ENCODE measurements at places on chromosomes 5 and 9.

GRCh38 chr5:179806250-179807048, at the start of gene MGAT4B:
Gene MGAT4B (minus strand): TSS chr5:179806866. CDS start chr5:179806583, 283 bp downstream.
- peak; percentile 70 for DNase-seq

DNA sequence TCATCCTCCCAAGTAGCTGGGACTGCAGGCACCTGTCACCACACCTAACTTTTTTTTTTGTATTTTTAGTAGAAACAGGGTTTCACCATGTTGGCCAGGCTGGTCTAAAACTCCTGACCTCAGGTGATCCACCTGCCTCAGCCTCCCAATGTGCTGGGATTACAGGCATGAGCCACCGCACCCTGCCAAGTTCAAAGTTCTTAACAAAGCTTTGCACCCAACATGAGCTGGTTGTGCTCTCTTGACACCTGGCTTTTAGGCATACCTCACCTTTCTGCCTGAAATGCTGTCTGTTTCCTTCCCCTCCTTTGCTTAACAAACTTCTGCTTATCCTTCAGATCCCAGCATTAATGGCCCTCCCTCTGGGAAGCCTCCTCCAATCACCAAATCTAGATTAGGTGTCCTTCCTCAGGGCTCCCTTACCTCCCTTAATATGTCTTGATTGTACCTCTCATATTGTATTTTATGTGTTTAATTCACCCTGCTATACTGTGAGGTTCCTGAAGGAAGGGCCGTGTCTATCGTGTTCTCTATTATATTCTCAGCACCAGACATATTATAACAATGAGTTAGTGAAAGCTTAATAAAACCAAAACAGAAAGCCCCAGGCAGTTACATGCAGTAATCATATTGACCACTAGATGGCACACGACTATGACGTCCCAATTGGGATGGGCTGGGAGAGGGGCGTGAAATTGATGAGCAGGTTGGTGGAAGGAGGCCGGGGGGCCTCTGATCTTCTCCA, 62.9 kb upstream of the PPARGC1B start:
- no peak for DNase-seq

GRCh38 chr9:29214154-29214689, 1640.9 kb upstream of the C9orf72 start:
- peak; percentile 97 for DNase-seq

GRCh38 chr9:120538339-120538738, 41.6 kb downstream of the CDK5RAP2 start:
- no peak for DNase-seq

GRCh38 chr9:81829195-81829882, 98.9 kb upstream of the SPATA31D4 start:
- DNase-seq: no peak

DNA sequence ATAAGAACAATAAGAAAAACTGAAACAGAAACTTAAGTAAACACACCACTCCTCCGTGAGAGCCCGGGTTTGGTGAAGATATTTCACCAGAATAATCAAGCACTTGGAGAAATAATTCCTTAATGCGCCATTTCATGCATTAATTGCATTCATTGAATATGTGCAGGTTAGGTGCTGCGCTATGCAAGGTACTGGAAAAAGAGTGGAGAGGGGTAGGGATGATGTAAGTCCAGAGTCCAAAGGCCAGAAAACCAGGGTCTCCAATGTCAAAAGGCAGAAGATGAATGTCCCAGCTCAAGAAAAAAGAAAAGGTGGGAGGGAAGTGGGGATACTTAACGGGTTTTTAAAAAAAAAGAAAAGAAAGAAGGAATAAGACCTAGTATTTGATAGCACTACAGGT, 669 bp upstream of the ZFP37 start:
- no peak for DNase-seq

DNA sequence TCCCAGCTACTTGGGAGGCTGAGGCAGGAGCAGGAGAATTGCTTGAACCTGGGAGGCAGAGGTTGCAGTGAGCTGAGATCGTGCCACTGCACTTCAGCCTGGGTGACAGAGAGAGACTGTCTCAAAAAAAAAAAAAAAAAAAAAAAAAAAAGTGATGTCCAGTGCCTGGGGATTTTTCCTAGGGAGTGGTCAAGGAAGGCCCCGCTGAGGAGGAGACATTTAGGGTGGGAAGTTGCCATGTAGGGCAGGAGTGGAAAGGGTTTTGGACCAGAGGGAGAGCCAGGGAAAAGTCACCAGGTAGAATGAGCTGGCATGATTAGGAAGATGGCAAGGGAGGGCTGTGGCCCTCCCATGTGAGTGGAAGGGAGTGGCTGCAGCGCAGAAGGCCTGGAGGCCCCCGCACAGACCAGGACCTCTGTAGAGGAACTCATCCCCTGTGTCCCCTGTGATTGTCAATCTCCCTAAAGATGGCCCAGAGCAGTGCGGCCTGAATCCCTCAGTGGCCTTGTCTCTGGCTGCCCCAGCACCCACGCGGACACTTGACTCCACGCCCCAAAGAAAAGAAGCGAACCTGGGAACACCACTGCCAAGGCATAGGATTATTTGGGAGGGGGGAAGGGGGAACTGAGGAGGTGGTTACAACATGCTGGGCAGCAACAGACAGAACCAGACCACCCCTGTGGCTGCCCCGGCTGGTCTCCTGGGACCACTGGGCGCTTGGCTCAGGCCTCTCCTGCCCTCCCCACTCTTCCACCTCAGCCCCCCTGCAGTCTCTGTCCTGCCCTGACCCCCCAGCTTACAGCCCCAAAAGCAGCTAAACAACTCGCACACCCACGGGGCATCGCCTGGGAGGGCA, 2.6 kb upstream of the SQSTM1 start:
- DNase-seq: no peak

GRCh38 chr9:12923468-12924009, 148.7 kb downstream of the LURAP1L start:
- DNase-seq: no peak

GRCh38 chr9:137494550-137495351, 35.6 kb upstream of the NSMF start:
- DNase-seq: no peak

DNA sequence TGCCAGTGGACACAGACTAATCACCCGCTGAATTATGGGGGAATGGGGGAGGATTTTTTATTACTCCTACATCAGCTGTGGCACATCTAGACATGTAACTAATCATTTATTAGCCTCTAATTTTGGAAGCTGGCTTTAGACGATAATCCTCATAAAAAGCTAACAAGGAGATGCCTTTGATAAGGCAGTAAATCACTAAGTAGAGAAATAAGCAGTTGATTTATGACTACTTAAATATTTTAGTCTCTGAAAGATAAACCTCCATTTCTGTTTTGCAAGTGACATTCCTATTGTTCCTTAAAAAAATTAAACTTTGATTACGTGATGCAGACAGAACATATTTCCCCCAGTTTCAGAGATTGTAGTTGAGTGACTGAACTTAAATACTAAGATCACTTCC, 206.4 kb upstream of the CDKN2B start:
- DNase-seq: no peak

DNA sequence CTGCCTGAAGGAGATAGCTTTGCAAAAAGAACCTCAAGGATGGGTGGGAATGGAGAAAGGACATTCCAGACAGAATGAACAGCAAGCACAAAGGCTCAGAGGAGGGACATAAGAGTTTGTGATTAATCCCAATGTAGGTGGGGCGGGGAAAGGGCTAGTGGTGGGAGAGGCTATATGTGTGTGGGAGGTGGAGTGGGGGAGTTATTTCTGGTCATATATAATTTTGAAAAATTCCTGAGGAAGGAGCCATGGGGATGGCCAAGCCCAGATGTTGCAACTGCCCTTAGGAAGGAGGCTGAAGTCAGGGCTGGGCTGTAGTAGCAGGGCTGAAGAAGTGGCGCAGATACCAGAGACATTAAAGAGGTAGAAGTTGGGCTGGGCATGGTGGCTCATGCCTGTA, 13.4 kb upstream of the CCL27 start:
- no peak for DNase-seq

- no peak for DNase-seq
These were observed 1.1 kb downstream of the CTNND2 start for GRCh38 chr5:11903121-11903613.

DNA sequence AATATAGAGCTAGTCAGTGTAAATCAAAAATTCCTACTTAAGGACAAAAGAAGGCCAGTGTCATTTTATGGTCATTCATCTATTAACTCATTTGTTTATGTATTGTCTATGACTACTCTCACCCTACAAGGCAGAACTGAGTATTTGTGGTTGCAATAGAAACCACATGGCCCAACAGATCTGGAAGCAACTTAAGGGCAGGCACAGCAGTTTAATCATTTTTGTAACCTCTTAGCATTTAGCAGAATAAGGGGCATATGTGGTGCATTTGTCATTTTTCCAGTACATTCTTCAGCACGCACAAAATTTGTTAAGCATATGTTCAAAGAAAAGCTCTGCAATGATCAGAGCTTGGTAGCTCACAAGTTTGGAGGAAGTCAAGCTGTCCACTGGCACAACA, 1.1 kb downstream of the FKBP15 start:
- no peak for DNase-seq
